ENCODE measurements at places on chromosomes 7 and 10.

- DNase-seq, result no peak
Observed at GRCh38 chr7:138248609-138249008, 172.3 kb downstream of the AKR1D1 start.

- no peak for DNase-seq
Observed at GRCh38 chr10:48659790-48660189, 24.9 kb upstream of the WDFY4 start.

- no peak for DNase-seq
Observed at GRCh38 chr7:1917221-1918062, 247.4 kb downstream of the ELFN1 start.

- no peak for DNase-seq
Observed at GRCh38 chr10:56881218-56881617, 520.2 kb upstream of the ZWINT start.

- DNase-seq, result no peak
Observed at GRCh38 chr10:96344178-96344577, 14.6 kb downstream of the OPALIN start.

- no peak for DNase-seq
Observed at GRCh38 chr7:98228801-98229200, 17.6 kb downstream of the BHLHA15 start.

Measured in stimulated activated CD4-positive, alpha-beta T cell treated with anti-CD3 and anti-CD28 coated beads, Interleukin-12 subunit alpha, Interleukin-12 subunit beta, amount 100 ng/mL, for 24 hours (primary cell).